ENCODE measurements at places on chromosomes 3 and 15. TPM values are rescaled to one million over a fixed set of nuclear protein-coding genes. Genes with fewer than 3 reads are reported as not detected.

Gene RIOX2
- total RNA-seq, result 36.3 TPM

DNA sequence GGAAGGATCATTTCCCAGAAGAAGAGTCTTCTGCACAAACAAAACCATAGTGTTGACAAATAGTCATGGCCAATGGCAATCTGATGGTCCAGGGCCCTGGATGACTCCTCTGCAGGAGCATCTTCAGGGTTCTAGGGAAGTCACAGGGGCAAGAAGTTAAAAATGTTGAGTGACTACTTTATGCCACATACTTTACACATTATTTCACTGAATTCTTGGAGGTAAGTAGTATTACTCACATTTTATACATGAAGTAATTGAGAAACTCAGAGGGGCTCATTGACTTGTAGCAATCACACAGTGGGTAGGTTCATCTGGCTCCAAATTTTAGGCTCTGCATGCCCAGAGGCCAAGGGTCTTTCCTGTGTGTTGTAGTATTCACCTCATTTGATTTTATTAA, 430.2 kb upstream of the MCTP2 start:
- H3K27ac ChIP-seq, result no peak overlapping the region
- H3K4me1 ChIP-seq, result no peaks in the 10 kb centered on the region
- DNase-seq, result no peak
- H3K27me3 ChIP-seq, result no peaks in the 10 kb centered on the region
- H3K36me3 ChIP-seq, result no peaks in the 10 kb centered on the region
- no peak overlapping the region for H3K4me3 ChIP-seq

DNA sequence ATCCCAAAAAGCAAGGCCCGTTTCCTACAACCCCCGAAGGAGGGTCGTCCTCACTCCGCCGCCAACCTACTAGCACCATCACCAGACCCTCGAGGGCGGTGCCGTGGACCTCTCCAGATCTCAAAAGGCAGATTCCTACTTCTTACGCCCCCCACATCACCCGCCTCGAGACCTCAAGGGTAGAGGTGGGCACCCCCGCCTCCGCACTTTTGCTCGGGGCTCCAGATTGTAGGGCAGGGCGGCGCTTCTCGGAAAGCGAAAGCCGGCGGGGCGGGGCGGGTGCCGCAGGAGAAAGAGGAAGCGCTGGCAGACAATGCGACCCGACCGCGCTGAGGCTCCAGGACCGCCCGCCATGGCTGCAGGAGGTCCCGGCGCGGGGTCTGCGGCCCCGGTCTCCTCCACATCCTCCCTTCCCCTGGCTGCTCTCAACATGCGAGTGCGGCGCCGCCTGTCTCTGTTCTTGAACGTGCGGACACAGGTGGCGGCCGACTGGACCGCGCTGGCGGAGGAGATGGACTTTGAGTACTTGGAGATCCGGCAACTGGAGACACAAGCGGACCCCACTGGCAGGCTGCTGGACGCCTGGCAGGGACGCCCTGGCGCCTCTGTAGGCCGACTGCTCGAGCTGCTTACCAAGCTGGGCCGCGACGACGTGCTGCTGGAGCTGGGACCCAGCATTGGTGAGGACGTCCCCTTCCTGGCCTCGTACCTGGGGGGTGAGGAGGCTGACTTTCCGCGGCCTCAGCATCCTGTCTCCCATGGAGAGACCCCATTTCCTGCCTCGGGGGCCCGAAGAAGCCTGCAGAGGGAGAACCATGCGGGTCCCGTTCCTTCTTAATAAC, at the start of gene MYD88:
Gene MYD88, plus strand, starts transcription at position 313 of the 842 bp plus-strand sequence. Its CDS starts 40 bp downstream, at position 353.
- peaks cover 45% of the 10 kb centered on the region for H3K36me3 ChIP-seq
- DNase-seq, result peak; percentile 75
- peaks cover 61% of the 10 kb centered on the region for H3K4me1 ChIP-seq
- peak within 1 kb of the TSS; percentile 85 for H3K4me3 ChIP-seq
- H3K27ac ChIP-seq, result peak within 1 kb of the TSS; percentile 92

Gene PLA2G4D
- total RNA-seq, result not detected

Gene PLA2G4F
- total RNA-seq, result 0.87 TPM

DNA sequence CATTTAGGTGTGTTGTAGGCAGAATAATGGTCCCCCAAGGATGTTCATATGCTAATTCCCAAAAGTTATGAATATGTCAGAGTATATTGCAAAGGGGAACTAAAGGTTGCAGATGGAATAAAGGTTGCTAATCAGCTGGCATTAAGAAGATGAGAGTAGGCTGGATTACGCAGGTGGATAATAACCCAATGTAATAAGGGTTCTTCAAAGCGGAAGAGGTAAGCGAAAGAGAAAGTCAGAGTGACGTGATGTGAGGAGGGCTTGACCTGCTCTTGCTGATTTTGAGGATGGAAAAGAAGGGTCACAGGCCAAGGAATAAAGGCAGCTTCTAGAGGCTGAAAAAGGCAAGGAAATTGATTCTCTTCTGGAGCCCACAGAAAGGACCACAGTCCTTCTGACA, 104.0 kb downstream of the STRIT1 start:
- no peak overlapping the region for H3K4me3 ChIP-seq
- no peaks in the 10 kb centered on the region for H3K27me3 ChIP-seq
- H3K36me3 ChIP-seq, result no peaks in the 10 kb centered on the region
- no peak overlapping the region for H3K27ac ChIP-seq
- peaks cover 9% of the 10 kb centered on the region for H3K4me1 ChIP-seq

GRCh38 chr3:18027161-18027939, 284.9 kb upstream of the TBC1D5 start:
- H3K4me3 ChIP-seq, result no peak overlapping the region
- no peak for DNase-seq
- H3K36me3 ChIP-seq, result no peaks in the 10 kb centered on the region
- H3K4me1 ChIP-seq, result no peaks in the 10 kb centered on the region
- H3K27me3 ChIP-seq, result no peaks in the 10 kb centered on the region
- H3K27ac ChIP-seq, result no peak overlapping the region

Gene ALPK3
- 4.6 TPM for total RNA-seq

Gene CLASP2
- total RNA-seq, result 56.4 TPM

Gene TXNRD3
- total RNA-seq, result 17.0 TPM

GRCh38 chr15:77032052-77032646, 37.2 kb downstream of the PSTPIP1 start:
- no peak for DNase-seq
- H3K4me1 ChIP-seq, result peaks cover 14% of the 10 kb centered on the region
- no peak overlapping the region for H3K4me3 ChIP-seq
- H3K36me3 ChIP-seq, result peaks cover 62% of the 10 kb centered on the region
- H3K27me3 ChIP-seq, result peaks cover 12% of the 10 kb centered on the region
- H3K27ac ChIP-seq, result peak overlapping the region; percentile 13
